ENCODE measurements at places on chromosomes 2 and 18.

DNA sequence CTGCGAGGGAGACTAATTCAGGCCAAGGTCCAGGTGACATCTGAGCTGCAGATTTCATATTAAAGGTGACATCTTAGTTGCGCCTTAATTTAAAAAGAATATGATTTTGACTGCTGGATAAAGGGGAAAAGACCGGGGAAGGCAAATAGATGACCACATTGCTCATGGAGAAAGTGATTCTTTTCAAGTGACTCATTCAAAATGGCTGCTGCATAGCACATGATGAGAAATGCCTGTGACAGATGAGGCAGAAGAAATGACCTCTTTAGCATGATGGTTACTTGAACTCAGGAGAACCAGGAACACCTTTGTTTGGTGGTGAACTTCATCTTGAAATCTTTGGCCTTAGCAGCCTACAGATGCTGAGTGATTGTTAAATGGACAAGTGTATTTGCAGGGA is 385.8 kb upstream of the TRIB2 start:
- no peak for DNase-seq

- DNase-seq: no peak
Measured at GRCh38 chr2:120323214-120323613, 22.7 kb upstream of the INHBB start.

DNA sequence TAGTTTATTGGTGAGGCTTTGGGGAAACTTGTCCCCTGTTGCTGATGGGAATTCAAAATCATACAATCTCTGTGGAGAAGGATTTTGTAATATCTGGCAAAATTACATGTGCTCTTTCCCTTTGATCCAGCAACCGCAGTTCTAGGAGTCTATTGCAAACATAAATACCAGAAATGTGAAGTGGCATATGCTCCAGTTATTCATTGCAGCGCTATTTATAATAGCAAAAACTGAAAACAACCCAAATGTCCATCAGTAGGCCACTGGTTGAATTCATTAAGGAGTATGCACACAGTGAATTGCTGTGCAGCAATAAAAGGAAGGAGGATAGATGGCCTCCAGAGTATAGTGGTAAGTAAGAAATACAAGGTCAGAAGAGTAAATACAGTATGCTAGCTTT is 76.5 kb downstream of the HNRNPLL start:
- no peak for DNase-seq

DNA sequence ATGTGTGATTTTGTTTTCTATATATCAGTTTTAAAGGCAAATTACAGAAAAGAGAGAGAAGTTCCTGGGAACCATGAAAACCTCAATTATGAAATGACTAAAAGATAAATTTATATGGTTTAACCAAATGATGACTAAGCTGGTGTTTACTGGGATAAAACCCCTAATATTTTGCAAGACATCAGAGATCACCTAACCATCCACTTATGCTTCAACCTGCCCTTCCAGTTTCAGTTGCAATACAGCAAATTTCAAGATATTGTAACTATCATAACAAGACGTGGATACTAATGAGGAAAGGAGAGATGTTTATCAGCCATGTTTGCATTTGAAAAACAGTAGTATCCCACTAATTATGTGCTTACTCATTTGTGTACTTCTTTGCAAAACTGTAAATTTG is 108.2 kb downstream of the GAREM1 start:
- no peak for DNase-seq

- DNase-seq: no peak
Measured at GRCh38 chr18:46427216-46427995, 229.6 kb downstream of the LOXHD1 start.

- no peak for DNase-seq
Measured at GRCh38 chr2:238720232-238720672, 127.6 kb upstream of the TWIST2 start.

DNA sequence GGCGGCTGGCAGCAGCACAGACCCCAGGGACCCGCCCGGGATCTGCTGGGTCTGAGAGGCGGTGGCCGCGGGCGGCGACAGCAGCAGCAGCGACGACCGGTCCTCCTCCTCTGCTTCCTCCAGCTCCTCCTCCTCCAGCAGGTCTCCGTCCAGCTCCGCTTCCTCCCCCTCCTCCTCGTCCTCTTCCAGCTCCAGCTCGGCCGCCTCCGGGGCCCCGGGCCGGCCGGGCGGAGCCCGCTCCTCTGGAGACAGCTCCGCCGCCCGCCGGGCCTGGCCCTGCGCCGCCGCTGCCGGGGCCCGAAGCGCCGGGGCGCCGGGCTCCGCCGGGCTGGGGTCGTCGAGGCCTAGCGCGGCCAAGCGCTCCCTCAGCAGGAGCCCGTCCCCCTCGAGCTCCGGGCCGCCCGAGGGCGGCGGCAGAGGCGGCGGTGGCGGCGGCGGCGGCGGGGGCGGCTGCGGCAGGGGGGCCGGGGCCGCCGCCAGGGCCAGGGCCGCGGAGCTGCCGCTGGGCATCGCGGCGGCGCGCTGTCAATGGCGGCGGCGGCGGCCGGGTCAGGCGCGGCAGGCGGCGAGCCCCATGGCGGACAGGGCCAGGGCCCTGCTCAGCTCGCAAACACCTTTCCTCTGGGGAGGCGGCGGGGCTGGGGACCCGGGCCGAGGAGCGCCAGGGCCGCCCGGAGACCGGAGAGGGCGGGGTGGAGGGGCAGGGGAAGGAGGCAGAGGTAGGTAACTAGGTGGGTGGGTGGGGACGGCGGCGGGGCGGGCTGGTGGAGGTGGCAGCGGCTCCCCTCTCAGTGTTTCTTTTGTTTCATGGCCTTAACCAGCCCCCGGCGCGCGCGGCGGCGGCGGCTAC is 445 bp downstream of the MEX3C start:
- peak; percentile 28 for DNase-seq

GRCh38 chr2:8144131-8144631 is 537.7 kb upstream of the ID2 start:
- no peak for DNase-seq

- DNase-seq: no peak
Measured at GRCh38 chr2:221495731-221496130, 76.4 kb downstream of the EPHA4 start.

- no peak for DNase-seq
Measured at GRCh38 chr2:33272001-33272400, 204.4 kb upstream of the RASGRP3 start.

- no peak for DNase-seq
Measured at GRCh38 chr2:176680916-176681516, 411.8 kb downstream of the MTX2 start.

DNA sequence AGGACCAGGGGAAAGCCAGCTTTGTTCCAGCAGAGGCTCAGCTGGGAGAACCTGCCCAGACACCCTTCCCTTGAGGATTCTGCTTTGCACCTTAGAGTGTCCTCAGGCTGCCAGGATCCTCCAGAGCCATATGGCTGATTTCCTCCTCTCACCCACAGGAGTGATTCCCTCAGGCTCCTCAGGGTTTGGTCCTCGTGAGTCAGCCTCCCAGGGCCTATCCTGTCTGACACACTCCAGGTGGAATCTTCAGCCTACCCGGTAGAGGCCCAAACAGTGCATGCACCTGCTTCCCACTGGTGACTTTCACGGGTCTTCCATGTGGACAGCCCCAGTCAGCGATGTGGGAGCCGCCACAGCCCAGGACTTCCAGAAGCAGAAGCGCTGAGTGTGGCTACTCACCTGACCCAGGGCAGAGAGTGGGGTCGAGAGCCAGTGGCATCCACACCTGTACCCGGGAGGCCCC is 73.3 kb downstream of the TFCP2L1 start:
- DNase-seq: no peak

GRCh38 chr18:801137-801536 is 10.9 kb downstream of the YES1 start:
- DNase-seq: no peak

DNA sequence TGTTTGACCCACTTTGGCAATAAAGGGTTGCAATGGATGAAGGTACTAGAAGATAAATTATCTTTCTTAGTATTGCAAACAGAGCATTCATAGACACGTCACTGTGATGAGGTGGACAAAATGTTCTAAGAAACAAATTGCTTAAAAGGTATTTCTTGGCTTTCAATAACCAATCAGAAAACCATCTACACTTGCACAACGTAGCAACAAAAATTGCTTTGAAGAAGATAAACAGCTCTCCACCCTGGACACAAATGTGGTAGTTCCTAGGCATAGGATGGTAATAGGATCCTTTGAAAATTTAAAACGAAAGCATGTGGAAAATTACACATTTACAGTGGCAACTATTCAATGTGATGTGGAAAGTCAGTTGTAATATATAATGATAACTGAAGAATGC is 439.9 kb upstream of the ETAA1 start:
- no peak for DNase-seq

DNA sequence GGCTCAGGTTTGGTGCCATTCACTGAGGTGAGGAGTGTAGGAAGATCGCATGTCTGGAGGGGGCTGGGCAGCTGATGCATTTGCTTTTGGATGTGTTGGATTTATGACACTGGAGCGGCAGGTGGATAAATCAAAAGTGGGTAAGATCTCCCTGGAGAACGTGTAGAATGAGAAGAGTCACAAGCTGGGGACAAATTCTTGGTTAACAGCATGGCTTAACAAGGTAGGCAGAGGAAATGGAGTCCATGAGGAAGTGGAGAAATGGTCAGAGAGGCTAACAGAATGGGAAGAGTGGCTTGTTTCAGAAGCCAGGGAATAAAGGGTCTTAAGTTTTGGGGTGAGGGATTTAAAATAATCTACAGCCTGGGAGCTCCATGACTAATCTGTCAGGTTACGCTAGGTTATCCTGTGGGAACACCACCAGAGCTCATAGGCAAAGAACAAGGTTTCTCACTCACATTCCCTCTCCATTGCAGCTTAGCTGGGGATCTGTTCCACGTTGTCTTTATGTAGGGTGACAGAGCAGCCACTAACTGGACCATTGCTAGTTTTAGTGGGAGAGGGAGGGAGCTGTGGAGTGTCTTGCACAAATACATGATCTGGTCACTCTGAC is 12.8 kb downstream of the TSN start:
- no peak for DNase-seq

DNA sequence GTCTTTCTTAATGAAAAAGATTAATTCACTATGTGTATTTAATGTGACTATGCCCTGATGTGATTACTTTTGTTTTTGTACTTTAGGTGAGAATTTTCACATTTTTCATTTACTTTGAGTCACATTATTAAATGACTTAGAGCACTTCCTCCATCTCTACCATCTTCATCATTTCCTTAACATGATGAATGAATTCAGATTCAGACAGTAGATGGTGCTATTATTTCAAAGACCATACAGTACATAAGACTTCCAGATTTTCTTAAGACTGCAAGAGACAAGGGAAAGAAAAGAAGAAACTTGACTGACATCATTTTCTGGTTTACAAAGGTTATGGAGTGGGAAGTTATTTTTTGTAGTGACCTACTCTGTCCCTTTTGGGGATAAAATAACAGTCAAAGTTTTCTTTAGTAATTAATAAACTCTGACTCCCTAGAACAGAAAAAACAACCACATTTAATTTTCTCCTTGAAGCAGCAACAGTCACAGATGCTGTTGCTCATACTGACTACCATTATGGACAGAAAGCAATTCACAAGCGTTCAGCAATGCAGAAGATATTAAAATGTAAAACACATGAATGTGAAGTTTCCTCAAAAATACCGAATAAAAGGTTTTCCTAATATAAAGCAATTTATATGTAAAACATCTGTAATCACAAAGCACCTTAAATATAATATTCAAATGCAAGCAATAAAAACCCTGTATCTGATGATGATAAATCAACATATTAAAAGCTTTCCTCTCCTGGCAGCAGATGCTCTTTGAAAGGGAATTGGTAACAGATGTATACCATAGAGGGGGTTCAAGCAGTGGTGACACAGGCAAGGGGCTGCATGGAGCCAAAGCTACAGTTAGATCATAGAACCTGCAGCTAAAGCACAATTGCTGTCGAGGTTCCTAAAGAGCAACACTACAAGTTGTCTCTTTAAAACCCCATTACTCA is 1010.9 kb upstream of the NXPH2 start:
- peak; percentile 22 for DNase-seq

GRCh38 chr2:237600205-237600846 is 9.8 kb upstream of the RAB17 start:
- DNase-seq: peak; percentile 55

- no peak for DNase-seq
Measured at GRCh38 chr2:215609089-215610032, 173.5 kb upstream of the FN1 start.

DNA sequence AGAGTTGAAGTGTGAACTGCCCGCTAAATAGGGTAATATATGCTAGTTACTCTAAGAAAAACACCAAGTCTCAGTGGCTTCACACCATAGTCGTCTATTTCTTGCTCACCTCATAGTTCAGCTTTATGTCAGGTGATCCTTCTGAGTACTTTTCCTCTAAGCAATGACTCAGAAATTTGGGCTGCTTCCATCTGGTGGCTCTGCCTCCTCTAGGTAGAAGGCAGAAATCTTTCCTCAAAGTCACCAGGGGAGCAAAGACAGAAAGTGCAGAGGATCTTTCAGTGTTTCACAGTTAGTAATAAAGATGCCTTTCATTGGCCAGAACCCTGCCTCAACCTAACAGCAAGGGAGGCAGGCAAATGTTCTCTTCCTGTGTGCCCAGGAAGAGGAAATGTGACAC is 17.3 kb downstream of the CDH20 start:
- DNase-seq: no peak
